ENCODE measurements at places on chromosomes 16 and 17. TPM values are rescaled to one million over a fixed set of nuclear protein-coding genes. Genes with fewer than 3 reads are reported as not detected.

DNA sequence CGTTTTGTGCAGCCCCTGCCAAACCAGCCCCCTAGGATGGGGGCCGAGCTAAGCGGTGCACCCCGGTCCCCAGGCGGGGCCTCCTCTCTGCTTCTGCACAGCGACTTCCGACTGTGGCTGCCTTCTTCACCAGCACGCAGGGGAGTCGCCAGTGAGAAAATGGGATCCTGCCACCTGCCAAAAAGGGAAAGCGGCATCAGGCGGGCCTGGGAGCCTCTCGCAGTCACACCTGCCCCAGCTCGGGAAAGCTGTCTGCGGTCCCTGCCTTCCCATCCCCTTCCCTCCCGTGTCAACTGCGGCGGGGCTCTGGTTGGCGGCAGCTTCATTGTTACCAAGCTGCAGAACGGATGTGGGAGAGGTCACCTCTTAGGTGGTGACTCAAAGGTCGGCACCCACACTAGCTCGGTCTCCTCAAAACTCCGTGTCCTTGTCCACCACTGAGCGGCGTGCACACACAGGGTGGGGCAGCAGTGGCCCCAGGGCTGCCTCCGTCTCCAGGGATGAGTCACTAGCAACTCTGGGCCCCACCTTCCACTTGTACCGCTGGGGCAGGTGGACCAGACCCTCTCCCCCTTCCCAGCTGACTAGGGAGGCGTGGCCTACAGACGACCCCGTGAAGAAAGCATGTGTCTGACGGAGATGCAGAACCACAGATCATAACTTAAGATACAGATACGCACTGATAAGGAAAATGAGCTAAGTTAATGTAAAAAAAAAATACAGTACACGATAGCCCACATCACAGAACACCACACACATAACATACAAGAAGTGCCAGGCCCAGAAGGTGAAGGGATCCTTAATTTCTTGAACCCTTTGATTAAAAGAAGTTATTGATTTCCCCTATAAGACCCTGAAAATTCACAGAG lies 1.5 kb upstream of the PCYT2 start:
- H3K36me3 ChIP-seq: peaks cover 27% of the 10 kb centered on the region
- H3K4me1 ChIP-seq: peaks cover 30% of the 10 kb centered on the region
- no peak overlapping the region for H3K4me3 ChIP-seq
- DNase-seq: no peak
- no peak overlapping the region for H3K27ac ChIP-seq
- no peaks in the 10 kb centered on the region for H3K27me3 ChIP-seq

Gene RIPOR1
- total RNA-seq: 21.3 TPM

GRCh38 chr17:78935419-78936323 lies 10.5 kb upstream of the TIMP2 start:
- H3K27me3 ChIP-seq: no peaks in the 10 kb centered on the region
- H3K4me3 ChIP-seq: no peak overlapping the region
- no peaks in the 10 kb centered on the region for H3K36me3 ChIP-seq
- no peak overlapping the region for H3K27ac ChIP-seq
- no peak for DNase-seq

DNA sequence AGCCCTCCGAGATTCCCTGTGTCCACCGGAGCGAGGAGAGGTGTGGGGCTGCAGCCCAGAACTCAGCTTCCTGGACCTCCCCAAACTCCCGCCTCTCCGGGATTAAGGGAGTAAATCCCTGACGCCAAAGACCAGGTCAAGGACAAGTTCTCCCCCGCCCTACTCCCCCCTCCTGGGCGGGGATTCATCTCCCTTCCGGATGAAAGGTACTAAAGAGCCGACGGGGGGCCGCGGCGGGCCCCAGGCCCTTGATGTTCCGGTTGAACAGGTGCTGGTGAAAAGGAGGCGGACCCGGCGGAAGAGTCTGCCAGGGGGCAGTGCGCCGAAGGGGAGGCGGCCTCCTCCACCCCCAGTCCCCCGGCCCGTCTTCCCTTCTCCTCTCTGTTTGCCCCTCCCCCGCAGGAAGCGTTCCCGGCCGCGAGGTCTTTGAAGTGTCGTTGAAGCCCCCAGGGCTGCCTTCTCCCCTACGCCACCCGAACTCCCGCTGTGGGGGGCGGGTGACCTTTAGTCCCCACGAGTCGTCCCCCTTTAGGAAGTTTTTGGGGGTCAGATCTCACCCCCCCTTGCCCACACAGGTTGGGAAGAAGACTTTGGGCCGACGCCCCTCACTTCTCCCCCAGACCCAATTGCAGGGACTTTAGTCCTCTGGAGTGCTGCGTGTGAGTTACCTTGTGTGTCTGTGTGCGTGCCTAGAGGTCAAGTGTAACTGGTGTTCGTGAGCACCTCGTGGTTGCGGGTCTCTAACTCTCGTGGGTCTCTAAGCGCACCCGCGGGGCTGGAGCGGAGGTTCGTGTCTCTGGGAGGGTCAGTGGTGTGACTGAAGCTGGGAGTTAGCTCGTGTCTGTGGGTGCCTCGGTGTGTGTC lies 1.1 kb upstream of the MLLT6 start:
- H3K4me3 ChIP-seq: peak overlapping the region; percentile 95
- DNase-seq: peak; percentile 96
- peak overlapping the region; percentile 99 for H3K27ac ChIP-seq
- H3K4me1 ChIP-seq: peaks cover 18% of the 10 kb centered on the region
- H3K36me3 ChIP-seq: peaks cover 3% of the 10 kb centered on the region

Gene RNF43
- 2.1 TPM for total RNA-seq

Gene SNX20
- 1.5 TPM for total RNA-seq

- H3K27me3 ChIP-seq: no peaks in the 10 kb centered on the region
- peak overlapping the region; percentile 39 for H3K4me3 ChIP-seq
- peaks cover 17% of the 10 kb centered on the region for H3K4me1 ChIP-seq
- peak overlapping the region; percentile 66 for H3K27ac ChIP-seq
- peaks cover 3% of the 10 kb centered on the region for H3K36me3 ChIP-seq
Observed at GRCh38 chr16:84117494-84117843, 727 bp upstream of the MBTPS1 start.

- H3K4me1 ChIP-seq: no peaks in the 10 kb centered on the region
- no peak for DNase-seq
- no peaks in the 10 kb centered on the region for H3K27me3 ChIP-seq
- no peaks in the 10 kb centered on the region for H3K36me3 ChIP-seq
- no peak overlapping the region for H3K27ac ChIP-seq
Observed at GRCh38 chr17:80798595-80799537, 192.8 kb upstream of the CHMP6 start.

DNA sequence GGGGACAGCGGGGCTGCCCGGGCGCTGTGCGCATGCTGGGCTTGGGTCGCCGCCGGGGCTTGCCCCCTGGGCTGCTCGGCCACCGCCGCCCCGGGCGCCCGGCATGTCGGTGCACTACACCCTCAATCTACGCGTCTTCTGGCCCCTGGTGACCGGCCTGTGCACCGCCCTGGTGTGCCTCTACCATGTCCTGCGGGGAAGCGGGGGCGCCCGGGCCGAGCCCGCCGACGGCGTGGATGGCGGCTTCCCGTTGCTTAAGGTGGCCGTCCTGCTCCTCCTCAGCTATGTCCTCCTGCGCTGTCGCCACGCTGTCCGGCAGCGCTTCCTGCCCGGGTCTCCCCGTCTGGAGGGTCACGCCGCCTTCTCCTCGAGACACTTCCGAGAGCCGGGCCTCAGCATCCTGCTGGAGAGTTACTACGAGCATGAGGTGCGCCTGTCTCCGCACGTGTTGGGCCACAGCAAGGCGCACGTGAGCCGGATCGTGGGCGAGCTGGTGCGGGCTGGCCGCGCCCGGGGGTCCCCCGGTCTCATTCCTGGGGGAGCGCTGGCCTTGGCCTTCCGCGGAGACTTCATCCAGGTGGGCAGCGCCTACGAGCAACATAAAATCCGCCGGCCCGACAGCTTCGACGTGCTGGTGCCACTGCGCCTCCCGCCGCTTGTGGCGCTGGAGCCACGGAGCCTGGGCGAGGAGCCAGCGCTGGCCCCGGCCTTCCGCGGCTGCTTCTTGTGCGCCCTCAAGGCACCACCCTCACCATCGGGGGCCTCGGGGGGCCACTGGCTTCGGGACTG lies 789 bp downstream of the ITPRIPL2 start:
- peak overlapping the region; percentile 87 for H3K27ac ChIP-seq
- no peaks in the 10 kb centered on the region for H3K36me3 ChIP-seq
- H3K27me3 ChIP-seq: no peaks in the 10 kb centered on the region

- H3K27ac ChIP-seq: peak overlapping the region; percentile 91
- no peaks in the 10 kb centered on the region for H3K27me3 ChIP-seq
- no peaks in the 10 kb centered on the region for H3K36me3 ChIP-seq
- DNase-seq: peak; percentile 63
- H3K4me3 ChIP-seq: no peak overlapping the region
Observed at GRCh38 chr16:57810197-57811031, 8.1 kb upstream of the KIFC3 start.

DNA sequence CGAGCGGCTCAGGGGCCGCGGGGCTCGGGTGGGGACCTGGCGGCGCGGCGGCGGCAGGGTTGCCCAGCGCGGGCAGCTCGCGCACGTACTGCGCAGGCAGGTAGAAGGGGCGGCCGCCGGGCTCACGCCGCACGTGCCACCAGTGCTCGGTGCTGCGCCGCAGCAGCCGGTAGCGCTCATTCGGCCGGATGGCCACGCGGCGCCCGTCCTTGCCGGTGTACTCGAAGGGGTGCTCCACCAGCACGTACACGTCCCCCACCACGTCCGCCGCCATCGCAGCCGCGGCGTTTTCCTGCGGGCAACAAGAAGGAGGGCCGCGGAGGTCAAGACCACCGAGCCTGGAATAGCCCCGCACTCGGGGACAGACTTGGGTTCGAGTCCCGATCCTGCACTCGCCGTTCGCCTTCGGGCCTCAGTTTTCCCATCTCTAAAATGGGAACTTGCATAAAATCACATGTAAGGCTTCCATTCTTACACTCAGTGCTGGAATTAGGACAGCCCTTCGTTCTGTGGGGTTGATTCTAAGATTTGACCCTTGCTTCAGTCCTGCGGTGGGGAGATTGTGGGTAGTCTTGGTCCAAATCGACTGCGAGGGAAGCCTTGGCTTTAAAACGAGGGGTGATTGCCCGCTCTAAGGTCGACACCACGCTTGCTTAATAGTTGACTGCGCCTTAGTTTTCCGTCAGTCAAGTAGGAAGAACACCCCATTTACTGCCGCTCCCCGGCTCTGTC lies 2.5 kb downstream of the ARHGAP27 start:
- H3K36me3 ChIP-seq: no peaks in the 10 kb centered on the region
- H3K4me1 ChIP-seq: peaks cover 33% of the 10 kb centered on the region
- no peaks in the 10 kb centered on the region for H3K27me3 ChIP-seq
- no peak for DNase-seq

Gene KRTAP2-2
- total RNA-seq: not detected

DNA sequence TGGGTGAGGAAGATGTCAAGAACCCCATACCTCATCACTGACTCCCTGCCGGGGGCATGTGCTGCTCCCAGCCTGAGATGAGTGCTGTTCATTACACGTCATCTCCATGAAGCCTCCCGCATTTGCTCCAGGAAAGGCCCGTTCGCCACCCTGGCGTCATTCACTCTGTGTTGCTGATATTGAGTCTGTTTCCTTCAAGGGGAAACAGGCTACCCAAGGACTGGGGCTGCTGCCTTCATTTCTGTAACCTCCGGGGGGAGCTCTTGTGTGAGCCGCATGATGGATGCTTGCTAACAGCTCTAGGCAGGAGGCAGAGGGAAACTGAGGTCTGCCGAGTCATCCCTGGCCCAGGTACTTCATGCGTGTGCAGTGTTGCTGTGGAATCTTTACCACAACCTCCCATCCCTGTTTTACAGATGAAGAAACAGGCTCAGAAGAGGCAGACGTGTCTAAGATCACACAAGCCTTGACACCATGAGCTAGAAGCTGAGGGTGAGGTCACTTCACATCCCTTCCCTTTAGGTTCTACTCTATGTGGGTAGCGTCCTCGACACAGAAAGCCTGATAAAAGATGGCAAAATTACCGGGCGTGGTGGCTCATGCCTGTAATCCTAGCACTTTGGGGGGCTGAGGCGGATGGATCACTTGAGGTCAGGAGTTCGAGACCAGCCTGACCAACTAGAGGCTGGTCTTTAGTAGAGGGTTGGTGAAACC lies 3.5 kb upstream of the ARMC5 start:
- no peak overlapping the region for H3K27ac ChIP-seq
- H3K4me1 ChIP-seq: peaks cover 69% of the 10 kb centered on the region
- no peaks in the 10 kb centered on the region for H3K36me3 ChIP-seq
- no peaks in the 10 kb centered on the region for H3K27me3 ChIP-seq
- no peak overlapping the region for H3K4me3 ChIP-seq
- no peak for DNase-seq

GRCh38 chr17:82871056-82871775 lies 31.4 kb upstream of the ZNF750 start:
- H3K27ac ChIP-seq: peak overlapping the region; percentile 80
- peaks cover 15% of the 10 kb centered on the region for H3K4me1 ChIP-seq
- no peaks in the 10 kb centered on the region for H3K27me3 ChIP-seq
- peak; percentile 51 for DNase-seq
- no peaks in the 10 kb centered on the region for H3K36me3 ChIP-seq
- H3K4me3 ChIP-seq: no peak overlapping the region

- no peak overlapping the region for H3K4me3 ChIP-seq
- DNase-seq: peak; percentile 74
- H3K27ac ChIP-seq: peak overlapping the region; percentile 67
- no peaks in the 10 kb centered on the region for H3K27me3 ChIP-seq
Observed at GRCh38 chr16:20611975-20612481, 35.9 kb upstream of the ACSM2B start.

- peaks cover 9% of the 10 kb centered on the region for H3K4me1 ChIP-seq
- H3K4me3 ChIP-seq: no peak overlapping the region
- no peak for DNase-seq
- no peak overlapping the region for H3K27ac ChIP-seq
- no peaks in the 10 kb centered on the region for H3K27me3 ChIP-seq
- no peaks in the 10 kb centered on the region for H3K36me3 ChIP-seq
Observed at GRCh38 chr17:83121921-83122820, 42.8 kb downstream of the METRNL start.

Gene TAC4
- not detected for total RNA-seq

- peaks cover 49% of the 10 kb centered on the region for H3K4me1 ChIP-seq
- H3K27me3 ChIP-seq: no peaks in the 10 kb centered on the region
- peak; percentile 81 for DNase-seq
- H3K4me3 ChIP-seq: peak within 1 kb of the TSS; percentile 98
Observed at GRCh38 chr17:43021741-43022512, at the start of gene VAT1. Gene VAT1, minus strand, starts transcription at chr17:43022385. Its CDS starts 63 bp downstream, at chr17:43022322.

DNA sequence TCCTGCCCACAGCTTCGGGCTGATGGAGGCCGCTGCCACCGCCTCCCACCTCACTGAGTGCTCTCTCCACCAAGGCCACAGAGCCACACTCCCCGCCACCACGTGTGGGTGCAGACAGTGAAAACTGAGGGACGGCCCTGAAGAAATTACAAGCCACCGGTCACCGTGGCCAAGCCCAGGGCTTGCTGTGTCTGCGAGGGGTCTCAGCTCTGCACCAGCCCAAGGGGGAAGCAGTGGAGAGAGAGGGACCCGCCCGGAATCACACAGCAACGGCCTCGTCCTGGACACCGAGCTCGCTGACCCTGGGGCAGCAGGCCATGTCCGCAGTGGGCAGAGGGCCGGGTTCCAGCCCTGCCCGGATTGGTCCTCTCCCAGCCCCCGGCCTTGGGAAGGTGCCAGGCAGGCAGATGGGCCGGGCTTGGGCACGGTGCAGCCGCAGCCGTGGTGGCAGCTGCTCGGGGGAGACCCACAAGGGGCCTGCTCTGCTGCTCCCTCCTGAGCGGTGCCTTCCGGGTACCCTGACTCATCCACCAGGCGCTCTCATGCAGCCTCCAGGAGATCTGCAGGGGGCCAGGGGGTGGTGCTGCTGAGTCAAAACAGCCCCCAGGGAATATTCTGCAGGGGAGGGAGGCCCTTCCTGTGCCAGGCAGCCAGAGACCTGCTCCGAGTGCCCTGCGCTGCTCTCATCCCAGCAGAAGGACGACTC lies 52.0 kb downstream of the CBFA2T3 start:
- H3K36me3 ChIP-seq: no peaks in the 10 kb centered on the region
- no peak for DNase-seq
- H3K4me1 ChIP-seq: peaks cover 23% of the 10 kb centered on the region
- no peak overlapping the region for H3K27ac ChIP-seq
- no peak overlapping the region for H3K4me3 ChIP-seq
